Stimulated activated CD8-positive, alpha-beta memory T cell treated with anti-CD3 and anti-CD28 coated beads, Interleukin-15, amount 100 ng/mL, for 24 hours (primary cell): ENCODE measurements at places on chromosomes 2 and 18.

- no peak for DNase-seq
Measured at GRCh38 chr2:161327582-161327981, 19.4 kb downstream of the PSMD14 start.

- DNase-seq: no peak
Measured at GRCh38 chr2:191174442-191174841, 23.6 kb upstream of the STAT4 start.

DNA sequence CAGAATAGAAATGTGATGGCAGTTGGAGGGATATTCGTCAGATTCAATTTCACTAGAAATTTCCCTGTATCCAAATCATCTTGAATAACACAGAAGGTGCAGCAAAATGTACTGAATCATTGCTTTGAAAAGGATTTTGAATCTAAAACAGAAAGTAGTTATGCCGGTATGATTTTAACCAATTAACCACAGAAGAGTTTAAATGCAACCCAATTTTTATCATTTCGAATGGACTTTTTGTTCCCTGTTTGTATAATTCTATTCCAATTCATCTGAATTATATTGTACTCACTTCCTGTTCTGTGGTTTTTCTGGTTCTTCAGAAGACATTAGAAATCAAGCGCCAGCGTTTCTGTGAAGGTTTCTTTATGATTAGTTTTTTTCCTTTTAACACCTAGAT is 190.4 kb downstream of the MYO3B start:
- DNase-seq: no peak

DNA sequence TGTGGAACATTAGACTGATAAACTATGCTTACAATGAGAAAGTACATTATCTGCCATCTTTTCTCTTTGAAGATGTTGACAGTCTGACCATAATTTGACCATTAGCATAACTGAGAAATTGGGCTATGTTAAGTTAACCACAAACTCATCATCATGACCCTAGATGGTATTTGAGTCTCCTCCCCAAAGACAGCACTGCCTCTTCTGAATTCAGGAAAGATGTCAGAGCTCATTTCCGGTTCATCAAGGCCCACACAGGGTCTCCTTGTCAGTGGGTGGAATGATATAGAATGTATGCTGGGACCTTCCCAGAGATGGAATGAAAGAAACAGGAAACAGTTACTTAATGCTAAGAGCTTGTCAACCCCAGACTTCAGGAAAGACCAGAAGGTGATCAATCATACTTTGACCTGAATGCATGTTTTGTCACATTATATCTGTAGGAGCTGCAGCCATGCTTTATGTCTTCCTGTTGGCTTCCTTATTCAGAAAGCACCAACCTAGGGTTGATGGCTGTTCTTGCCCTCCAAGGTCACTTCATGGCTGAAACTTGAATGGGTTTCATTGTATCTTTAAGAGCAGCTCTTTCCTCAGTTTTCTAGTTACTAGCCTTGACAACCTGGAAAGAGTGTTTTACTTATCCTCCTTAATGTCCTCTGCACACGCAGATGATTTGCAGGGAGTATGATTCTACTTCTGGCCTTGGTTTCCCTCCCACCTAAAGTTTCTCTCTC is 99.1 kb upstream of the NEUROD1 start:
- DNase-seq: no peak

DNA sequence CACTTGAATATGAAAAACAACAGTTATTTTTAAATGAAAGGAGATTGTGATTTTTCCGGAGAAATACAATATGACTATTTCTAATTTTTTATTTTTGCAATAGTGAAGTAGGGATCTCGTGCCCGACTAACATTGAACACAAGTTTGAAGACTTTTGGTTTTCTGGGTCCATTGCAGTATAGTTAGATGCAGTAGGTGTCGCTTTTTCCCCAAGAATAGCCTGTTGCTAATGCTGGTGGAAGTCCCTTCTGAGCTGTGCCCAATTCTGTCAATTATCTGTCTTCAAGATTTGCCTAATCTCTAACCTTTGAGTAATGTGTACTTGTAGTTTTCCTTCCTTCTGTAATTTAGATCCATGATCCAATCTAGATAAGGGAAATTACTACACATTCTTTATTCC is 36.5 kb downstream of the SEMA4F start:
- DNase-seq: no peak

GRCh38 chr2:239940861-239941570 is 84.1 kb downstream of the NDUFA10 start:
- no peak for DNase-seq

GRCh38 chr18:42915299-42915698 is 200.2 kb downstream of the RIT2 start:
- no peak for DNase-seq

GRCh38 chr2:128093762-128094161 is 2.8 kb downstream of the UGGT1 start:
- no peak for DNase-seq

DNA sequence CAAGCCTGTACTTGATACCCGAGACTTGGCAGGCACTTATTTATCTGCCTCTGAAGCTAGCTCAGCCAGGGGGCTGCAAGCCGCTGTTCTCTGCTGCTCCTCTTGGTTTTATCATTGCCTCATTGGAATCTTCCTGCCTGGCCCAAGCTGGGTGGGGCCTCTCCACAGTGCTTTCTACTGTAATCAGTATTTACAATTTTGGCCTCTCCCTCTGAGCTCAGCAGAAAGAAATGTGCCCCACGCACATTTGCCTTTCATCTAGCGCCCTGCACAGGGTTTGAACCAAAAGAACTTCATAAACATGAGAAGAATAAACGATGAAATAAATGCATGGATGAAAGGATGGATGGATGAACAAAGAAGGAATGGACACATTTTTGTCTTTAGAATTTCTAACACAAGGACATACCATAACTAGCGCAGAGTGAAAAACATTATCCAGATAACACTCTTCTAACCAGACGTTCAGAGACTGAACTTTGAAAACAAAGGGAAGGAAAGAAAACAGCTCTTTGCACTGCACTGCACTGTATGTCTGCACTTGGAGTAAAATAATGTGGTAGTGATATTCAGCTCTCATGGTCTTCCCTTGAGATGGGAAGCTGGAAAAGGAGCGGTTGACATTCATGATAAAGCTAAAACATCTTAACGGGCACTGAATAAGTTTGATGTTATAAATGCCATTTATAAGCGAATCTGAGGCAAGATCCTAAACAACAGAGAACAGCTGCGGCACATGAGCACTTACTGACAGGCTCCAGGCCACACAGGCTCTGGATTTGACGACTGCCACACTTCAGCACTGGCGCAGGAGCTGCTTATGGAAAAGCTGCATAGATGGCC is 86.8 kb upstream of the SP3 start:
- no peak for DNase-seq

DNA sequence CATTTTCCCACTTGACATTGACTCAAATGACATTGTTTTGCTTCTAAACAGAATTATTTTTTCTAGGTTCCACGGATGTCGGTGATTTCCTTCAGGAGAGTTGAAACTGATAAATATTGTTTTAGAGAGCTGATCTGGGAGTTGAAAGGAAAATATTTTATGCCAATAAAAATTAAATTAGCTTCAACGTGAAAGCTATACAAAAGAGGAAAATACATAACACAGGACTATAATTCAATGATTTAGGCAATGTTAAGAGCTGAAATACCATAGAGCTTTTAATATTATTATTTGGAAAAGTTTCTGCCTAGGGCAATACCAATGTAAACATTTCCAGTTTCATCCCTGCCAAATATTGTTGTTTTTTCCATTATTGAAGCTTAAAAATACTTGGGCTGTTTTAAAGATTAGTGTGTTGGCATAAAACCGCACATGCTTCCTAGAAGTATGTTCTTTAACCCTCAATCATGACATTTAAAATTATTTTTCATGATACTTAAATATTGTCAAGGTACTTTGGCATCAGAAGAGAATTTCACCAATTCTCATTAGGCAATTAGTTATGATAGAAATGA is 18.6 kb upstream of the PDE1A start:
- no peak for DNase-seq

DNA sequence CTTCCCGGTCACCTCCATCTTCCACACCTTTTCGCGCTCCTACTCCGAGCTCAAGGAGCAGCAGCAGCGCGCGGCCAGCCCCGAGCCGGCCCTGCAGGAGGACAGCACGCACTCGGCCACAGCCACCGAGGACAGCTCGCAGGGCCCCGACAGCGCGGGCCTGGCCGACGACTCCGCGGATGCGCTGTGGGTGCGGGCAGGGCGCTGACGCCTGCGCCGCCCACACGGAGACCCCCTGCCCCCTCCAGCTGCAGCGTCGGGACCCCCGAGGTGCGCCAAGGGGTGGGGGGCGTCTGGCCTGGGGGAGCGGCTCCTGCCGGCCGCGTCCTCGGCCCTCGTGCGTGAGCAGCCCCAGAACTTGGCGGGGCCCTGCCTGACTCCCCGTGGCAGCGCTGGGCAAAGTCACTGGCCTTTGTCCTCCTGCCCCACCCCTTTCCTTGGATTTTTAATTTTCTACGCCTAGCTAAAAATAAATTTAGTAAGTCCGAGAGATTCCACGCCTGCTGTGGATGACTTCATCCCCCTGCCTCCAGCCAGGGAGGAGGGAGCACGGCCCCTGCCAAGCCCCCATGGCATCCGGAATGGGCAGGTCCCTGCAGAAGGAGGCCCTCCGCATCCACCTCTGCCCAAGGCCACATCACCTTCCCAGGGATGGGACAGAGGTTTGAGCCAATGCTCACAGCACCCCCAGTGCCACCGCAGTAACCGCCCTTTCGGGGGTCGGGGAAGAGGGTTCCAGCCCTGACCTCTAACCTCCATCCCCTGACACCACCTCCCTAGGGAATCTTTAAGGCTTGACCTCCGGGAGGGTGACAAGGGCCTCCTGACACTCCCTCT is 51.6 kb downstream of the SLC66A2 start:
- DNase-seq: no peak

GRCh38 chr2:182907081-182907830 is 40.8 kb upstream of the FRZB start:
- no peak for DNase-seq

GRCh38 chr2:28484835-28485234 is 11.0 kb upstream of the PLB1 start:
- no peak for DNase-seq

DNA sequence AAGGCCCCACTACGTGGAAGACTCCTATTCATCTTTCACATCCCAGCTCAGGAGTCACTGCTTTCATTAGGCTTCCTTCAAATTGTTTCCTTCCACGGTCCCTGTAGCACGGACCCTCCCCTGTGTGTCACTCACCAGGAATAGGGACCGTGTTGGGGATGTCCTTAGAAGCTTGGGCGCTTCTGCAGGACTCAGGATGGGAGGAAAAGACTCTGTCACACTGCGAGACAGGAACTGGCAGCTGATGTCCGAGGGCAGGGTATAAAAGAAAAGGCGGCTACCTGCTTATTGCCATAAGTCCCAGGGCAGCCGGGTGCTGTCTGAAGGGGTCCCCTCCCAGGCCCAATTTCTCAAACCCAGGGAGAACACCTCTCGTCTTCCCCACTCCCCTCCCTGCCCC is 79.1 kb downstream of the BCL2L11 start:
- no peak for DNase-seq

GRCh38 chr18:55435592-55435991 is 152.4 kb downstream of the TCF4 start:
- no peak for DNase-seq

DNA sequence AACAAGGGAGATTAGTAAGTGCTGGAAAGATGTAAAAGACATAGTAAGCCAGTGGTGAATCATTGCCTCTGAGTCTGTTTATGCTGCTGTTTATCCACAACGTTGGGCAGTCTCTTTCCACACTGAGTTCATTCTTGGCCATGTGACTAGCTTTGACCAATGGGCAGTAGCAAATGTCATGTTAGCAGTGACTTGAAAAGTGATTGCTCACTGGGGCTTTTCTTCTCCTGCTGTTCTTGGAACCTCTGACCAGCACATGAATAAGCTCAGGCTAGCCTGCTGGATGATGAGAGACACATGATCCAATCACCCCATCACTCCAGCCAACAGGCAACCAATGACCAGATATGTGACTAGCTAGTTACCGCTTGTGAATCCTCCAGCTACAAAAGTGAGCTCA is 360.4 kb downstream of the SLC4A3 start:
- DNase-seq: no peak

- DNase-seq: no peak
Measured at GRCh38 chr2:43223521-43224001, 2.8 kb downstream of the ZFP36L2 start.

DNA sequence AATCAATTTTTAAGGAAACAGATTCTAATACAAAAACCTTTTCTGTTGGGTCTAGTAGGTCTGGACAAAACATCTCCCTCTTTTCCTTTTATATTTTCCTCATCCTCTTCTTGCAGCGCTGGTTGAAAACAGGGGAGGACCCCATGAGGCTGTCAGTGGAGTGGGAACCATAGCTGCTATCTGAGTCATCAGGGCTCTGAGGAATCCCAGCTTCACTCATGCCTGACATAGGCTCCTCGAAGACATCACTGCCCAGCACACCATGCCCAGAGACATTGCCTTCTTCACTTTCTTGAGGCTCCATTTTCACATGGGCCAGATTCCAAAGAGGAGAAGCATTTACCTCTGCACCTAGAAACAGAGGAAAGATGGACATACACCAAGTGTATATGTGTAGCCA is 10.0 kb downstream of the SUPT7L start:
- DNase-seq: no peak

GRCh38 chr2:233464056-233464455 is 102.5 kb downstream of the USP40 start:
- DNase-seq: no peak

- DNase-seq: no peak
Measured at GRCh38 chr18:74092922-74093321, 54.7 kb downstream of the FBXO15 start.

GRCh38 chr2:113202305-113203216 is 28.8 kb downstream of the PSD4 start:
- DNase-seq: no peak

DNA sequence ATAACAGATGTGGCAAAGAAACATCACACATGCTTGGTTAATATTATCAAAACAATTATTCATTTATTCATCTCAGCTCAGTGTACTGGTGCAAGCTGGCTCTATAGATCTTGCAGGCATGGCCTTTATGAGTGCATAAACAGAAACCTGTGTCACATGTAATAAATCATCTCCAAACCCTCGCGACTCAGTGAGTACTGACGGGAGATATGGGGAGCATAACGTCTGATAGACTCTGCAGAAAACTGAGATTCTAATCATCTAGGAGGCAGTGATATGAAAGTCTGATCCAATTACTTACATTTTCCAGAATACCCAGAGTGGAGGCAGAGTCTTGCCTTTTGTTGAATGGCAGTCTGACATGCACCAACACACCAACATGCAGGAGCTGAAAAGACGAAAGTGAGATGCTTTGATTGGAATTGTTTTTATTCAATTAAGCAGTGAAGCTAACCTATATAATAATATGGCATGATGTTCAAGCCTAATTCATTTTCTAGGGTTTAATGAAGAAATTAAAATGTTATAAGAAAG is 416.8 kb downstream of the RNF144A start:
- DNase-seq: no peak

GRCh38 chr2:236934656-236935055 is 151.0 kb upstream of the COPS8 start:
- no peak for DNase-seq

DNA sequence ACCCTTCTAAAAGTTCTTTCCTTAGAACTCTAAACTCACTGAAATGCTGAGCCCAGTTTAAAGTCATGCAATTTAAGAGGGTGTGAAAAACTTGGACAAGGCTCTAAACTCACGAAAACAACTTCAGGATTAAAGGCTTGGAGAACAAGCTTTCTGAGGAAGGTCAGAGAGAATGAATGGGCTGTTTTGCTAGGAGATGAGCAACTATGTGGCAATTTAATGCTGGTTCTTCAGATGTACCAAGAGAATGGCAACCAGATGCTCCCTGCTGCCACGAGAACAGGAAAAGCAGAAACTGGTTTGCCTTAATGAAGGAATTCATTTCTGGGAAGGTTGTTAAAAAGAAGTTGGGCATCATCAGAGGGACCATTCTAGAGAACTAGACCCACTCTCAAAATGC is 77.8 kb upstream of the PMAIP1 start:
- DNase-seq: no peak
